Fibroblast of skin of right biceps (primary cell): ENCODE measurements at places on chromosomes 2 and 18.

DNA sequence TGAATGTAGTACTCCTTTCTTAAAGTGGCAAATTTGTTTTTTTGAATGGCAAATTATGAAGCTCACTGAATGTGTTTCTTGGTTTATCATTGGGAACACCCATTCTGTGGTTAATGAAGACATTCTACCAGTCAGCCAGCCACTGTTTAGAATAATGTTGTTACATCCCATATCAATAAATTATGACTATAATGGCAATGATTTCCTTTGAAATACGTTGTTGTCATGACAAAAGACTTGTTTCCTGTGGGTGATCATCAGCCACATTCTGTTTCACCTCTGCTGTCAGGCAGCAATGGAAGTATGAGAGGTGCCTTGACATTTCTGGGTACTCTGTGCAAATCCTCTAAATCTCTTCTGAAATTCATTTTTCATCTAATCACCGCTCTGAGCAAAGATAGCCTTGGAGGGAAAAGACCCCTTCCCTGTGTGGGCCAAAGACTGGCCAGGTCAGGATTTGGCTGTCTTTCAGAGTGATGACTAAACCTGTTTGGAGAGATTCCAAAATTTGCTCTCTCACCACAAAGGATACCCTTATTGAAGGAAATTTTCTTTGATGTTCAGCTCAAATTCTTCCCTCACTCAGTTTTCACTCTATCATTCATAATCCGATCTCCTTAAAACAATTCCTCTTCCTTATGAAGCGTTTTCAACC is 869.2 kb downstream of the BCL11A start:
- no peak for DNase-seq

DNA sequence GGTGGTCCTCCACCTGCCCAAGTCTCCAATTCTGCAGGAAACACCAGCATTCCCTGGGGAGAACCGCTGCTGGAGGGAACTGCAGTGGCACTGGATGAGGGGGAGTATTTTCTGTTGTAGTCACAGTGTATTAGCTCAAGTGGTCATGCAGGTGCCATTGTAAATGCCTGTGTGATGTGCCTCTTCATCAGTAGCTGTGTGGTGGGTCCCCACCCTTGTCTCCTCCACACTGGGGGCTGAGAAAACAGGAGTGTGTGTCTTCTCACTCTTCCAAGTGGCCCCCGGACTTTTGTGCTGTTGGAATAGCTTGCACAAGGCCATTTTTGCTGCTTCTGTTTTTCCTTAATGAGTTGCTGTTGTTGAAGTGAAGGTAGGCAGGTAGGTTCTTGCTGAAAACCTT is 8.7 kb downstream of the NCK2 start:
- DNase-seq, result no peak

DNA sequence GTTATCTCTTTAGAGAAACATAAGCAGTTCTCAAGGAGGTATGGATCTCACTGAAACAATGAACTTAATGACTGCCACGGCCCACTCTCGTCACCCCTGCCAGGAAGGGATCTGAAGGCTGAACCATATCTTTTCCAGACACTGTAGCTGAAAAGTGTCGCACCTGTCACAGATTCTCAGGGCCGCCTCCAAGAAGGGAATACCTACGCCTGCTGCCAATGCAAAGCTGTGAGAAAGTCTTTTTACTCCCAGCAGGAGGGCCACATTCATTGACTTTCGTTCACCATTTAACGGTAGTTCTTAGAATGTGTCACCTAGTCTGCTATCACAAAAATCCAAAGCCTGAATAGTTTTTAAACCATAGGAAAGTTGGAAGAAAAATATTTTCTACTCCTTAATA is 66.7 kb upstream of the SH3BP4 start:
- DNase-seq, result no peak

GRCh38 chr18:41391616-41392595 is 563.1 kb upstream of the PIK3C3 start:
- peak; percentile 75 for DNase-seq

DNA sequence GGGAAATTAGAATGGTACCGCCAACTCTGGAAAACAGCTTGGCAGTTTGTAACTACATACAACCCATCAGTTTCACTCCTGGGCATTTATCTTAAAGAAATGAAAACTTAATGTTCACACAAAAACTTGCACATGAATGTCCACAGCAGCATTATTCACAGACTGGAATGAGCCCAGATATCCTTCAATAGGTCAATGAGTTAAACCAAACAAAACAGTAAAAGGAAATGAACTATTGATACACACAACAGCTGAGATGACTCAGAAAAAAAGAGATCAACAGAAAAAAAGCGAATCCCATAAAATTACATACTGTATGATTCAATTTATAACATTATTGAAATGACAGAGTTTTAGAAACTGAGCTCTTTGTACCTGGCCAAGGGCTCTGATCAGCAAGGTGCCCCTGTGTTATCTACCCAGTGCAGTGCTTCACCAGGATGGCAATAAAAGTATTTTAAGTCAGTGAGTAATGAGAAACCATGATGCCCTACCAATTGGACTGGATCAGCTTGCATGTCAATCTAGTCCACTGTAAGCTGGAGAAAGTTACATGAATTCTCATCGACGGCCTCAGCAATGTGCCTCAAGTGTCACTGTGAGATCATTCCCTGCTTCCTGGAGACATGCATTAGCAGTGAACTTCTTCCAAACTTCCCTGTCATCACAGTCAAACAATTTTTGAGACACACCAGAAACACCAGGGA is 21.9 kb downstream of the TMEM237 start:
- no peak for DNase-seq

DNA sequence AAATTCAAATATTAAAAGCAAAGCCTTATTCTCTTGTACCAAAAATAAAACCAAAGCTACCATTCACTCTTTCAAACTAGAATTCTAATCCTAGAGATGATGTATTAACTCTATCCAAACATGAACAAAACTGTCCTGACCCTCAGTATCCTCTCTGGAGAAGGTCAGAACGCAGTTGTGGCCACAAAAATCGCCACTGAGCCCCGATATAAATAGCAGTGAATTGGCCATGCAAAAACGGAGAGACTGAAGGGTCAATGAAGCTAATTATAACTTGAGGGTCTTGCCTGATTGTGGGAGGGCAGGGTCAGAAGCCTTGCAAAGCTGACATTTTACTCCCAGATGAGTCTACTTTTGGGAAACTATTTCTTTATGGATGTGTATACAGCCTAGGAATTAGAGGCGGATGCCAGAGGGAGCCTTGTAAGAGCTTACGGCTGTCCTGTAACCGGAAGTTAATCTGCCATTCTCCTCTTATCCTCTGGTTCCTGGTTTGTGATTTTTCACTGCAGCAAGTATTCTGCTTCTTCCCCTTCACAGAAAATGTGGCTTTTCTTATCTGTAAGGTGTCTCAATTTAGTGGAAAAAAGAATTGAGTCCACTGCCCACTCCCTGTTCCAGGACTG is 28.1 kb downstream of the CAVIN2 start:
- DNase-seq, result no peak

- DNase-seq, result peak; percentile 61
Measured at GRCh38 chr18:23703057-23703986, 14.1 kb downstream of the LAMA3 start.

DNA sequence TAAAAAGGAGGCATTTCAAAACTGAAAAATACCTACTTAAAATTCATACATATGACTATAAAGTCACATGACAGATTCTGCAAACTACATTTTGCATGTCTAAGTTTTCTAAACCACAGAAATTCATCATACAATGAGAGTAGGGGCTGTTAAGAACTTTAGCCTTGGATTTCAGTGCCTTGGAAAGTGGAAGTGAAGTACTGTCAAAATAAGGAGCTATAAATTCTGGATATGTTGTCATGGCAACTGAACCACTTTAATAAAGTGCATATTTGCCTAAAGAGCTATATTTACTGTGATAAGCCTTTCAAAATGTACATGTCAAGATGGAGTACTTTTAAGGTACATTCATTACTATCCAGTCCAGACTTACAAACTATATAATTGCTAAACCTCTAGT is 227.1 kb downstream of the RAB3GAP1 start:
- DNase-seq, result no peak

- no peak for DNase-seq
Measured at GRCh38 chr2:41768310-41768709, 279.5 kb upstream of the PKDCC start.

DNA sequence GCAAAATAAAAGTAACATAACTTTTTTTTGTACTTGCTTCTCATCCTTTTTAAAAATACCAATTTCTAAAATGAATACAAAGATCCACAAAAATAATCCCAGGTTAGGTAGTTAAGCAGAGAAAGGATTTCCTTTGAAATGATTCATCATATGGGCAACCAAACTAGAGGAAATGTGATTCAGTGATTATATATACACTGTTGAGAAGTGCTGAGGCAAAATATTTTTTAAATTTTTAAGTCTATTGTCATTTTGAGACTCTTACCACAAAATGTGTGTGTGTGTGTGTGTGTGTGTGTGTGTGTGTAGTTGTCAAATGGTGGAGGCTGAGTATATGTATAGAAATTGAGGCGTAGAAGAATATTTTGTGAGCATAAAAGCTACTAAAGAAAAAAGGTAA is 1075.3 kb downstream of the LRP1B start:
- peak; percentile 86 for DNase-seq

DNA sequence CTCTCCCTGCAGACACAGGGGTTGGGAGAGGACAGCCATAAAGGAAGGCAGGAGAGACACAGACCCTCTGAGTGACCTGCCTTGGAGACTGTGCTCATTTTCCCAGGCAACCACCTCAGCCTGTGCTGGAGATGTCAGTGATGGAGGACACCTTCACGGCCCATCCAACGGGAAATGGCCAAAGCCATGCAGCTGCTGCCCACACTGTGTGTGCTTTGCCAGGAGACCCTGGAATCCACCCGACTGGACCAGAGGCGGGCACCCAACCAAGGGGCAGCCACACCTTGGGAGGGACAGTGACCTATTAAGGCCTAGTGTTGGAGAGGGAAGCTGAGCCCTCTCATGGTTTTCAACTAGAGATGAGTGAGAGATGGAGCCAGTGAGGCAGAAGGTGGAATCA is 192.5 kb downstream of the SMAD2 start:
- no peak for DNase-seq

- DNase-seq, result no peak
Measured at GRCh38 chr2:205673312-205673711, 9.0 kb upstream of the NRP2 start.

GRCh38 chr2:3488855-3489763 is 30.2 kb downstream of the ADI1 start:
- DNase-seq, result no peak

GRCh38 chr2:58762176-58762781 is 521.2 kb upstream of the FANCL start:
- peak; percentile 78 for DNase-seq

DNA sequence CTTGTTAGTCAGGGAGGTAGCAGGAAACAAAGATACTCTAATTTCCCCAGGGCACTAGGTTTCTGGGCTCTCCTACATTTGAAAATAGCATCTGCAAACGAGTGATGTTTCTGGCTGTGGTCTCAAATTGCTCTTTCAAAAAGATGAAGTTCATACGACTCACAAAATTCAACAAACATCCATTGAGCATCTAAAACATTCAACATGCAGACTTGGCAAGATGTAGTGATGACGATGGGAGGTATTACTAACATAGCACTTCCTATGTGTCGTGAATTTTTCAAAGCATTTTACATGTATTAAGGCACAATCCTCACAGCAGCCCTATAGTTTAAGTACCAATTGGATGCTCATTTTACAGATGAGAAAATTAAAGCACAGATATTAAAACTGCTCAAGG is 5.2 kb downstream of the CCBE1 start:
- peak; percentile 81 for DNase-seq

DNA sequence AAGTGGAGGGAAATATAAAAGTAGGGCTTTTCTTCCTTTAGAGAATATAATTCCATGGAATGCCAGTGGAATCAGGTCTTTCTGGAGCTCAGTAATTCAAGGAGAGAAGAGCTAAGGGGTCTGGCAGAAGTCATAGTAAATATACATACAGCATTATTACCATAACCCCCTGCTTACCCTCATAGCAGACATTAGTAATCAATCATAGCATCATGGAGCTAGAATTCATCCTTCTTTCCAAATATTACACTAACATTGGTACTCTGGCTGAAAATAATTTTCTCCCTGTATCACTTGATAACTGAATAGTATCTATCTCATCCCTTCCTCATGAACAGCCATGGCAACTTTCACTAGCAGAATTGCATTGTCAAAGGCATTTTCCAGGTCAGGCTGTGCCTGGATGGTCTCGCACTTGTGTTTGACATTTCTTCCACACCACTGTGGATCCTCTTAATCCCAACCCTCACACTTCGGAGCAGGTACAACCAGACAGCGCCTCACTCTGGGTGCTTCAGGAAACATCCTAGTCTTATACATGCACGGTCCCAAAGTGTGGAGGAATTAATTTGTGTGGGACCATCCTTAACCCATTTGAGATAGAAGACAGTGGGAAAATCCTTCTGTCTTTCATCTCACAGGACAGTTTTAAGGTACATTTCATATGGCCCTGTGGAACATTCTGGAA is 84.2 kb upstream of the SEC11C start:
- DNase-seq, result no peak

GRCh38 chr2:212626371-212626918 is 87.8 kb upstream of the ERBB4 start:
- DNase-seq, result no peak

DNA sequence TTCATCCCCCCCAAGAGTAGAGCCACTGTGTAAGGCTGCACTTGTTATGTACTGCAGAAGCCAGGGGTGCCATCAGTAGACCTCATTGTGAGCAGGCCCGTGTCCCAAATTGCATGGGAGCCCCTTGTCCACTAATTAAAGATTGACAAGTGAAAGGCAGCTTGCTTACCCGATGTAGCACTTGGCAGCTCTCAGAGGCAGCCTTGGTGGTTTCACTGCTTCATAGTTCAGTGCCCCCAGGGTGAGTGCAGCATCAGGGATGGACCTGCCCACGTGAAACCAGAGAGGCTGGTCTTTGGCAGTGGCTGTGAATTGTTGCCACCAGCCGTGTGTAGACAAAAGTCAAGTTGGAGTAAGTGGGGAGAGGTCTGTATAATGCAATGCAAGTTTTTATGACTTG is 13.3 kb downstream of the TUBB6 start:
- DNase-seq, result no peak

GRCh38 chr18:70359071-70359470 is 70.2 kb downstream of the SOCS6 start:
- no peak for DNase-seq

GRCh38 chr18:62250475-62250874 is 63.4 kb downstream of the RELCH start:
- no peak for DNase-seq

GRCh38 chr2:209547726-209548125 is 123.9 kb downstream of the MAP2 start:
- DNase-seq, result no peak

DNA sequence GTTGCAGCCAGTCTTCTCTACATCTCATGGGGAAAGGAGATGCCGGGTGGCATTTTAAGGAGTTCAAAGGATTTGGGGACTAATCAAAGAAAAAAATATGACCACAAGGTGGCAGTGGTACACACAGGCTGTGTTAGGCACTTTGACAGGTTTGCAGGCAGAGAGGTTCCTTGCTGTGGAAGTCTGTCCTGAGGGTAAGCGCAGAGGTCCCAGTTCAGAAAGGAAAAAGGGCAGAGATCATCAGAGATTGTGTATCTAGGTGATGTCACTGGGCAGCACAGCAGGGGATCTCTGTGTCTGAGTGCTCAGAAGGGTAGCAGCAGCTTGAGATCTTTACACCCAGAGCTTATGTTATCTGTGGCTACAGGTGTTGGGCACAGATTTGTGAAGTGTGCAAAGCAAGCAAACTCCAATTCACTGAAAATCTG is 231.4 kb downstream of the LRRTM1 start:
- peak; percentile 63 for DNase-seq
